ENCODE measurements at places on chromosomes 3 and 15.

DNA sequence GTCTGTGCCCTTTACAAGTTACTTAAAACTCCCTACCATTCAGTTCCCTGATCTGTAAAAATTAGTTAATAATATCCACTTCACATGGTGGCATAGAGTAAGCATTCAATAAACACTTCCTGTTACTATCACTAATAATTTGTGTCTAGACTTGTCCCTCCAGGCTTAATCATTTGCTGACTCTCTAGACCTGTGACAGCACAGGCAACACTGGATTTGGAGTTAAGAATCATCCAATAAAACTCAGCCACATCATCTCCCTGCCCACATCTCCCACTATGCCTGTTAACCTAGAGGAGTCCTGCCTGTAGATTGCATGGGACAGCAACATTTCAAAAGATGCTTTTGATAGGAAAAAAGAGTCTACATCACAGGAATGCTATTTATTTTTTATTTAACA, 564.6 kb downstream of the MFSD1 start:
- no peak for DNase-seq

- DNase-seq: peak; percentile 81
Measured at GRCh38 chr3:11498646-11499045, 145.1 kb downstream of the VGLL4 start.

GRCh38 chr3:146133441-146133840, 27.5 kb downstream of the PLOD2 start:
- no peak for DNase-seq

DNA sequence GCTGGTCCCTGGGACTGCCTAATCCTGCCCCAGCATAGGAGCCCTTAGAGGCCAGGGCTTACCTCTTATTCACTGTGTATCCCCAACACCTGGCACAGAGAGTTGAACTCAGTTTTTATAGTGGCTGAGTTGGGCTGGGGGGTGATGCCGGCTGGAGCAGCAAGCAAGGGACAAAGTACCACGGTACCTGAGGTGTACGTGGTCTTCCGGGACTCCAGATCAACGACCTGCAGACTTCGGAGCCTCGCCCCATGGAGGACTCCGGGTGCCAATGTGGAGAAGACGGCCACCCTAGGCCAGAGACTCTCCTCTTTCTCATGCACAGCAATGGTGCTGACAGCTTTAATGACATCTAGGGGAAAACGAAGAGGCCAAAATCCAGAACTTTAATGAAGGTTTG, 8.1 kb downstream of the WDR73 start:
- DNase-seq: peak; percentile 26

- no peak for DNase-seq
Measured at GRCh38 chr3:88742674-88743507, 364.5 kb upstream of the EPHA3 start.

DNA sequence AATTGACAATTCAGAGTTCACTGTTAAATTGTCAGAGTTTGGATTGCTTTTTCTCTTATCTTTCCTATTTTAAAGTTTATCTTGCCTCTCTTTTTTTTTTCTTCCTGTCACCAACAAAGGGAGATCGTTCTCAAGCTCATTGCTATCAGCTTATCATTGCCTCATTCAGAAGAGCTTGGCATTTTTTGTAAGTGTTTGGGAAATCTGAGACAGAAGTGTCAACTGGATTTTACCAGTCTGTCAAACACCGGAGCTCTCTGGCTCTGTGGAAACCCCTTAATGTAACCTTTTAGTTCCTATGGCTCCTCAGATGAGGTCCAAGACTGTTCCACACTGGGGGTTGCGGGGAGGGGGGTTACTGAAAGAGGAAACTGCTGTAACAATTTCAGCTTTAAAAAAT, 10.6 kb upstream of the TFG start:
- no peak for DNase-seq

- no peak for DNase-seq
Measured at GRCh38 chr15:35321926-35322325, 224.0 kb downstream of the DPH6 start.

DNA sequence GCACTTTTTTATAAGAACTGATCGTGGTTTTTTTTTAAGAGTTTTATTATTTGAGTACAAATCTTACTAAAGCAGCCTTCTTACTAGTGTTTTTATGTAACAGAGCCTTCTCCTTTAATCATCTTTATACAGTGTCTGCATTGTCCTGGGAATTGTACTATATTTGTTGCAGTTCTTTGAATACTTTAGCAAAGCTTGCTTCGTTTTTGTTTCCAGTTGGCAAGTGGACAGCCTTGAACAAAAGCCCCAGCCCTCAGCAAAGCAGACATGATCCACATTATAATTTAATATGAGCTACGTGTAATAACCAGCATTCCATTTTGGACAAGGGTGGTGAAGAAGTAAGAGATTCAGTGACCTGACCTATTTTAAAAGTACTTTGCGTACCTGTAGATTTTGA, 112.2 kb upstream of the FLNB start:
- DNase-seq: no peak

GRCh38 chr15:68431792-68432401, at the start of gene ITGA11:
Gene ITGA11, minus strand, starts transcription at chr15:68432163. Its CDS starts 97 bp downstream, at chr15:68432066.
- peak; percentile 88 for DNase-seq

DNA sequence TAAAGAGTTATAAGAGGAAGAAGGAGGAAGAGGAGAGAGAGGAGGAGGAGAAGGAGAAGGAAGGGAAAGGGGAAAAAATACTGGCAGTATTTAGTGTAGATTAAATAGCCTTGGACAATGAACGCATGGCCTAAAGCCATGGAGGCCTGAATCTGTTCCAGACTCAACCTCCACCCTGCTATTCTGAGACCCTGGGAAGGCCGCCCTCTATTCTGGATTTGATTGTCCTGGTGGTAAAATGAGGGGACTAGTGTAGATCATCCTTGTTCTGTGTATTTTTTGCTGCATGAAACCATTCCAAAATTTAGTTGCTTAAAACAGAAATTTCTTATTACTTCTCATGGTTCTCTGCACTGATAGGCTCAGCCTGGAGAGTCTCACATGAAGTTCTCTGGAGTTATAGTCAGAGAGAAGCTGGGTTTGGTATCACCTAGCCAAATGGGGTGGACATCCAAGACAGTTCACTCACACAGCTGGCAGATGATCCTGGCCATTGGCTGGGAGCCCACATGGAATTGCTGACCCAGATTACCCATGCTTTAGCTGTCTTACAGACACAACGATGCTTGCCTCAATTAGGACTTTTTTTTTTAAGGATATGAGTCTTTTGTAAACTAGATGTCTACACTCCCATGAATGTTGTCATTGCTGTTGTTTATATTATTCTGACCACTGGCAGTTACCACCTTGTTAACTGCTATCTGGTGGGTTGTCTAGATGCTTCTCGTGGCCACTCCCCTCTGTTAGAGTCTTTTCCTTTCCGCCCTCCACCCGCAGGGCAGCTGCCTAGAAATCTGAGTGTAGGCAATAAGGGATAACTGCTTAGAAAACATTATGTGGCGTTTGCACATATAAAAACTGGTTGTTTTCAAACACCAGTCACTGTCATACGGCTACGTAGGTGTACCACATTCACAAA, 149.9 kb downstream of the SST start:
- peak; percentile 67 for DNase-seq

DNA sequence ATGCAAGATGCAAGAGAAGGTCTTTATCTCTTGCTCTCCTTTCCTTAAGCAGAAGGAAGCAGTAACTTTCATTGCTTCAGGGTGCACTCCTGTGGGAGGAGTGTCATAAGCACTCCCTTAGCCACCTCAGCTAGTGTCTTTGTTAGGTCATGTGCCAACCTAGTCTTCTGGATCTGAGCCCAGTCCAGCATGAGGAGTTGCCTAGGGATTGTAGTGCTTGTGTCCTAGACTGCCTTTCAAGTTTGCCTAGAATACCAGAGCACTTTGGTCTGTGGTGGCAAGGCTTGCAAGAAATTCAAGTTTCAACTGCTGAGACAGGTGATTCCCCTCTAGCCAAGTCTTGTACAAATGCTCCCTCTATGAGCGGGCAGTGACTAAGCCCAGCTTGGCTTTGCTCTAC, 633.6 kb downstream of the ZNF385D start:
- no peak for DNase-seq

DNA sequence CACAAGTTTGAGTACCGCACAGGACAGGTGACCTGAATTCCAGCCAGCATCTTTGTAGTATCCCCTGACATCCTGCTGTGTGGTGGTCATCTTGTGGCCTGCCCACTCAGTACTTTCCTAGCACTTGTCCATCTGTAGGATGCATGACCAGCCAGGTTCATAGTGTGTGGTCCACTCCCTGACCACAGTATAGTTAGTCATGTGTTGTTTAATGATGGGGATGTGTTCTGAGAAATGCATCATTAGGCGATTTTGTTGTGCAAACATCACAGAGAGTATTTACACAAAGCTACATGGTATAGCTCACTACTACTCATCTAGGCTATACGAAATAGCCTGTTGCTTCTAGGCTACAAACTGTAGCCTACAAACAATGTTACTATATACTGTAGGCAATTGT, 16.9 kb upstream of the RBPMS2 start:
- DNase-seq: no peak

- no peak for DNase-seq
Measured at GRCh38 chr15:62799037-62799436, 243.5 kb upstream of the TPM1 start.

- DNase-seq: no peak
Measured at GRCh38 chr3:189937302-189938127, 183.2 kb downstream of the P3H2 start.

DNA sequence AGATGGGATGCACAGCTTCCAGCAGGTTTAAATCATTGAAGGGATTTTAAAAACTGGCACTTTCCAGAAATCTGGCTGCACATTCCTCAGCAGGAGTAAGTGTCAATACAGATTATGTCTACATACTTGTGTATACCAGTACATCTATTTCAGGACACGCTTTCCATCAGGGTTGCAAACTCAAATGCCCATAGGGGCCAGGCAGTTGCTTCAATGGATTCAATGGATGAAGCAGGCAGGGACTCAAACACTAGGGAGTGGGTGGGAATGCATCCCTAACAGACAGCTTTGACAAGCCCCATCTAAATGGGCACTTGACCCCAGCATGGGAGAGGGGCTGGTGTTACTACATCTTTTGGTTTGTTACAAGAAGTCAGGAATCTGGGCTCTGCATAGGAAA, 136.8 kb downstream of the FOXP1 start:
- DNase-seq: no peak

- DNase-seq: no peak
Measured at GRCh38 chr3:170149016-170149415, 32.5 kb downstream of the PHC3 start.

- no peak for DNase-seq
Measured at GRCh38 chr3:181030948-181031347, 41.4 kb upstream of the DNAJC19 start.

DNA sequence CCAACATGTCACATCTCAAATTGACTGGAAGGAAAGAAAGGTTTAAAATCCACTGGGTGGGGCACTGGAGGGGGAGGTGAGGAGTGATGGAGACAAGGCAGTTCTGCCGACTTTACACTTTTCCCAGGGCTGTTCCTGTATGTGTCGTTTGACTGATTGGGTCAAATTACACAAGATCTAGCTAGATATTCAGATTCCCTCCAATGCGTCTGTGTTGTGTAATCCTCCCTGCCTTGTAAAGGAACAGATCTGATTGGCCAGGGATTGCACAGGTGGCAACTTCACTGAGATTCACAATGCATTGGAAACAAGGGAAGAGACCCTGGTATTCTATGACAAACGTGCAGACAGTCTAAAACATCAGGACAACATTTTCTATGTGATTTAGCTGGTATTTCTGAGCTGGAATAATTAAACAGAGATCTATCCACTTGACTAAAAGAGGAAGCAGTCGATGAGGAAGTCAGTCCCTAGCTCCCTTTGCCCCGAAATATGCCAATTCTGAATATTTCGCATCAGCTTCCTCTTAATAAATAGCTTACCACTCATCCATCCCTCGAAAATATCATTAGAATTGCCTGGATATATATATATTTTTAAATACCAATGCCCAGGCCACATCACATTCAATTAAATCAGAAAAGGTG, 312.9 kb downstream of the RORA start:
- no peak for DNase-seq

DNA sequence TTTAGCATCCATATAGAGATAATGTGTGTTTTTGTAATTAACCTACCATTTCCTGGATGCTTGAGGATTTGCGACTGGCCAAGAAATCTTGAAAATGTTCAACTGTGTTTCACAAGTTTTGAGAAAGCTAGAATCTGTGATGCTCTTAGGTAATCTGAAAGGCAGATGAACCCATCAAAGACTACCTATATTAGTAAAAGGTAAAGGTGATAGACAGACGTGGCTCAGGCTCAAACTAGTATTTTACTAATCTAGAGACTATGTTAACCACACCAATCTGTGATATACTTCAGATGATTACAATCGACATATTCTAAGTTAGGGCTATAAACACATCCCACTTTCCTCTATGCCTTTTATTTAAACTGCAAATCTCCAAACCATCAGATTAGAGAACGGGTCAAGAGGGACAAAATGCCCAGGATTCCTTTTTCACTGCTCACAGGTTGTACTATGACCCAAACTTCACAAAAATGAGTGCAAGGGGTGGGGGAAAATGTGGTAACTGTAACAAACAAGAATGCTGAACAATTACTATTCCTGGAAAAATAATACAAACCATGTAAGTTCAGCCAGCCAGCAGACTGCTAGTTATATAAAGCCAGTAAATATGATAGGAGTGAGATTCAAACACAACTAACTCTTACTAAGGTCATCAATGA, 295.1 kb downstream of the FOXP1 start:
- no peak for DNase-seq

DNA sequence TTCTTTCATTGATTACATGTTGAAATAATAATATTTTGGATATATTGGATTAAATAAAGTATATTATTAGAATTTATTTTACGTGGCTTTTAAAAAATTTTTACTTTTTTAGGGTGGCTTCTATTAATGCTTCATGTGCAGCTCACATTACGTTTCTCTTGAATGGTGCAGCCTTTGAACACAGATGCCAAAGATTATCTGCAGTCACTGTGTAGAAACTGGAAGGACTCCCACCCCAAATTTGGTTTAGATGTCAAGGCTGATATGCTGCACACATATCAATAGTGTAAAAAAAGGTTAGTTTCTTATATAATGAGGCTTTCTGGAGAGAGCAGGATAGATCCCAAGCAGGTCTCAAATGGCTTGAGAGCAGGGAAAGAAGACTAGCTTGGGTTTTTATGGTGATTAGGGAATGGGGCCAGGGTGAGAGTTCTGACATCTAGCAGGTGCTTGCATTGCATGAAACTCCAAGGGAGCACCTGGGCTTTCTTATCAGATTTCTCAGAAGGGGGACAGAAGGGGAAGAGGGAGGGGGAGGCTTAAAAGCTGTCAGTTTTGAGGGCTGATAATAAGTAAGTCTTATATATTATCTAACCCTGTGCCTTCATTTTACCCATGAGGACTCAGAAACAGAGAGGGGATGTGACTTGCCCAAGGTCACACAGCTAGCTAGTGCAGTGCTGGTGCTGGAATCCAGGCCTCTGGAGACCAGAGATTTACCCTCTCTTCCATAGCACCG, 89.6 kb downstream of the CHST2 start:
- no peak for DNase-seq

GRCh38 chr15:59703979-59704796, 15.1 kb upstream of the BNIP2 start:
- no peak for DNase-seq

- DNase-seq: no peak
Measured at GRCh38 chr3:140180603-140181002, 245.6 kb downstream of the CLSTN2 start.

DNA sequence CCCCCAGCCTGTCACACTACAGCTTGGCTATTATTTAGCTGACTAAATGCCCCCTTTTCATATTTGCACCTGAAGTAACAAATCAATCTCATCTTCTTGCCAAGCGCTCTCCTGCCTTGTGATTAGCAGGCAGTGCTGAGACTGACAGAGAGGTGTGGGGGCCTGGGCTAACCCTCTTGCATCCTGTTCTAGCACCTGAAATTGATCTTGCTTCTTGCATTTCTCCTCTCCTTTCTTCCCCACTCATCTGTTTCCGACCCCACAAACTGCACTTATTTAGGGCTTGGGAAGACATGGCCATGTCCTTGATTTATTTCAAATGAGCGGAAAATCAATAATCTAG, 309.0 kb upstream of the PROK2 start:
- DNase-seq: no peak
